SK-MEL-5 (cell line): ENCODE measurements at places on chromosomes 6 and 20.

GRCh38 chr20:57592263-57593092, 27.7 kb downstream of the ZBP1 start:
- DNase-seq: no peak

GRCh38 chr6:149049230-149049629, 268.3 kb upstream of the TAB2 start:
- no peak for DNase-seq

GRCh38 chr6:88877893-88878292, 85.5 kb downstream of the RNGTT start:
- DNase-seq: no peak

DNA sequence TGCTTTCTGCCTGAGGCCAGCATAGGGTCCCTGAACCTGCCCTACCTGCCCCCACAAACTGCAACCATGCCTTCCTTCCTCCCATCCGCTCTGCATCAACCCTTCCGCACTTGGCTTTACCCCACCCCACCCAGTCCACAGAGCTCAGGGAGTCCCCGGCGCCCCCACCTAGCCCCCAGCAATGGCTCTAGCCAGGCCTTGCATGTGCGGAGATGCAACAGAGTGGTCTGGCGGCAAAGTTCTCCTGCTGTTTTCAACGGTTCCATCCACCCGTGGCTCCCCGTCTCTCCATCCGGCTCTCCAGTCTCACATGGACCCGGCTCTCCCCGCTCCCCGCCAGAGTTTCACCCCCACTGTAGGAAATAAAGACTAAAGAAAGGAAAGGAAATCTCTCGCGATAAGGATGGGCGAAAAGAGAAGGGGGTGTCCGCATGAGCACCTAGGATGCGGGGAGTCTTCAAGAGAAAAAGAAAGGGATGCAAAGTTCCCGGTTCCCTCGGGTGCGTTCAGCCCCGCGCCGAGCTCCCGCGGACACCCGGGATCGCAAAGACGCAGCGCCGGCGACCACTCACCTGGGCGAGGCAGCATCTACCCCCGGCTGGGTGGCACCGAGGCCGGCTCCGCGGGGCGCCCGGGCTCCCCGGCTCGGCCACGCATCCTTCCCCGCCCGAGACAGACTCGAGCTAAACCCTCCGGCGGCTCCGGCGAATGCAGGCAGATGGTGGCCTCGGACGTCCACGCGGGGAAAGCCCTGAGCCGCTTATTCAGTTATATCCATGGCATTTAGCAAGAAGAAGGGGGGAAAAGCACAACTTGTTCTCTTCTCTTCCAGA, 579 bp downstream of the LRFN2 start:
- DNase-seq: no peak

DNA sequence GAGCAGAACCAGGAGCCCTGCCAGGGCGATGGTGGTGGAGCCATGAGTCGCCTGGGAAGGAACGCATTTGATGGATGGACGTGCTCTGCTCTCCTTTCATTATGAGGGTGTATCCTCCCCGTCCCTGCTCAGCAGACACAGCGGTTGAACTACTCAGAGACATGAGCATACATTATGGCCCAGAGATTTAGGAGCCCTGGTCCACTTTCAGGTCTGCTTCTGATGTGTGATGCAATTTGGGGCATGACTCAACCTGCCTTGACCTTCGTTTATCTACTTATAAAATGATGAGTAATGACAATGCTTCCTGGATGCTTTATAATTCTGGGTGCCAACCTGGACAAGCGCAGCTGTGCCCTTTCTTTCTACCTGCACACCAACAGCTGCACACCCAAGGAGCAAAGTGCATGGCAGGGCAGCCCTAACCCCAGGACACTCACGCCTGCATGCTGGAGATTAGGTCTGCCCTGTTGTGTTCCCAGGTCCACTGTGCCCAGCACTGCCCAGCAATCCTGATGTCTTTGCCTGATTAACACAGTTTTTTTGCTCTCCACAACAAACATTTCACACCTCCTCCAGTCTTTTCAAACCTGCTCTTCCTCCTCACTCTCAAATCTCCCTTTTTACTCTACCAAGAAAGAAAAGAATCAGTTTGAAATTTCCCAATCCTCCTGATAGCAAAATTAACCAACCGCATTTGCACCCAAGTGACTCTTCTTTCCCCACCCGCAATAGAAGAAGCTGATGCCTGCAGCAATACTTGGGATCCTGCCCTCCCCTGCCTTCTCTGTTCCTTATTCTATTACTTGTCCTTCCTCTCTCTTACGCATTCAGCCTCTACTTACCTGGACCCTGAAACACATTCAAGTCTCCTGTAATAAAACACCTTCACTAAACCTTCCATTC, 81.2 kb downstream of the EZR start:
- no peak for DNase-seq

DNA sequence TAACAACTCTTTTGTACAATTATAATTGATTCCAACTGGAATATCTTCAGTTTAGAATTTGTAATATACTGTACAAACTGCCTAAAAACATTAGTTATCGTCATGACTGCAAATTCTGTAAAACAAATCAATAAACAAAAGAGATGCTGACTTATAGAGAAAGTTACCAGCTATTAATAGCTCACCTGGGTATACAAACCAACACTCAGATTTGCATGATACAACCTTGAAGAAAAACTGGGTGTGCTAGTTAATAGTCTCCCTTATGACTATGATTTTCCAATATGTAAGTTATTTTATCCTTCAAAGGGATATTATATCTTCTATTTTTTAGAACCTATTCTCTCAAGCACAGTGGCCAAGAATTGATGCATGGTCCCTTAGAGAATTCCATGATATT, 698.5 kb downstream of the FRK start:
- DNase-seq: no peak

DNA sequence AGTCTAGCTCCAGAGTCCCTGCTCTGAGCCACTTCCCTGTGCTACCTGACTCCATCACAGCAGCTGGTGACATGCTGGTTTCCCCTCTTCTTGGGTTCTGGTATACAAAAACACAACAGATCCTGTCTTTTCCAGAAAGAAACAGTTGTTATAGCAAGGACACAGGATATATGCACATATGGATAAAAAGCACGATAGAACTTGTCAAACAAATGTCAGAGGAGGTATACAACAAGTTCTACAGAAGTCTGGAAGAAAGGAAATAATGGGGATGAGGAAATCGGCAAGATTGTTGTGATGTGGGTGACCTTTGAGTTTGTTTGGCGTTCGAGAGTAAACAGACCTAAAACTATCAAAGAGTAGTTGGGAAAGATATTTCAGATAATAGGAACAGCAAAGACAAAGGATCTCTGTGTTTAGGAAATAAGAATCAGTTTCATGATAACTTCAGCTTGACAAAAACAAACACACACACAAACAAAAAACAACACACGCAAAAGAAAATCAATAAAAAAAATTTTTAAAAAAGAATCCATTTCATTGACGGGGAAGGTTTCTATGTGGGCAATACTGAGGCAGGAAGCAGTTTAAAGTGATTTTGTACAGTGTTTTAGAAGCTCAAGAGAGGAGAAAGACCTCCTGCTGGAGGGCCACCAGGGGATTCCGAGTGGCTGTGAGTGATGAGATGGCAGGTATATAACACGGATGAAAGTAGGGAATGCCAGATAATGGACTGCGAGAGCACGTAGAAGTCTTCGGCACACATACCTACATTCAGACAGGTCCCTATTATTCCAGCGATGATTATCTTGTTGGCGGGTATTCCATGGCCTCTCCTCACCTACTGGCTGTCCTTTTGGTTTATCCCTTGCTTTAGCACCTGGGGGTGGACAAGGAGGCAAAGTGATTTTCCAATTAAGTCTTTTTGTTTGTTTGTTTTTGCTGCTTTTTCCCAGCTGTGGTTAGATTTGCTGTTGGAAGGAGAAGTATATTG, 174.9 kb downstream of the HS3ST5 start:
- no peak for DNase-seq

DNA sequence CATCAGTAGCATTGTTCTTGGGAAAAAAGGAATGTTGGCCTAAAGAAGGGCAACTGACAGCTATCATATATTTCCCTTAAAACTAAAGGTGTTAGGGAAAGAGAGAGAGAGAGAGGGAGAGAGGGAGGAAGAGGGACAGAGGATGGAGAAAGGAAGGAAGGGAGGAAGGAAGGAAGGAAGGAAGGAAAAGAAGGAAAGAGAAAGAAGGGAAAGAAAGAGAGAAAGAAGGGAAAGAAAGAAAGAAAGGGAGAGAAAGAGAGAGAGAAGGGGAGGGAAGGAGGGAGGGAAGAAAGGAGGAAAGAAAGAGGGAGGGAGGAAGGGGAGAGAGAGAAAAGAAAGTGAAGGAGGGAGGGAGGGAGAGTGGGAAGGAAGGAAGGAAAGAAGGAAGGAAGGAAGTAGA, 37.7 kb upstream of the ADGRF5 start:
- no peak for DNase-seq

GRCh38 chr20:10864076-10864672, 190.4 kb upstream of the JAG1 start:
- no peak for DNase-seq

DNA sequence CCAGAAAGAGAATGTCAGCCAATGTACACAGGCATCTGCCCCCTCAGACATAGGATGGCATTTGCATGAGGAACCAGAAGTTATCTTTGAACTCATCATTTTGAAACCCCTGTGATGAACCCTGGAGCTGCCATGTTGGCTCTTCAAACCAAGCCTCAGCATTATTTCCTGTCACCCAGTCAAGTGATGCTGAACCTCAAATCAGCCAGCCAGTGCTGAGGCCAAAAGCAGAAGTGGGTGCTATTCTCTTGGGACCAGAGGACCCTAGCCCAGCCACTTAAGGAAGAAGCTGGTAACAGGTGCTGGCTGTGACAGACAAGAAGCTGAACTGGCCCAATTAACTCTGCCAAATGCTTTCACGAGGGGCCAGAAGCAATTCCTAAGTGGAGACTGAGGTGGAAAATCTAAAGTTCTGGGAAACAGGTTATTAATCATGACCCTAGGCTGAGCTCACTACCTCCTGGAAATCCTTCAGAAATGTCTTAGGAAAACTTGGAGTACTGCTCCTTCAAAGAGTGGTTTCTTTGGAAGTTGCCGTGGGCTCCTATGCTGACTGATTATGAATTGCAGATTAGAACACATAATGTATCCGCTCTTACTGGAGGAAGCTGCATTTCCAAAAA, 4.0 kb downstream of the PKIG start:
- no peak for DNase-seq

- DNase-seq: no peak
Observed at GRCh38 chr20:44781791-44782190, 28.6 kb downstream of the RIMS4 start.

GRCh38 chr6:135224037-135224647, 43.0 kb downstream of the MYB start:
- DNase-seq: no peak

GRCh38 chr6:17421406-17421805, 28.0 kb downstream of the CAP2 start:
- DNase-seq: no peak

DNA sequence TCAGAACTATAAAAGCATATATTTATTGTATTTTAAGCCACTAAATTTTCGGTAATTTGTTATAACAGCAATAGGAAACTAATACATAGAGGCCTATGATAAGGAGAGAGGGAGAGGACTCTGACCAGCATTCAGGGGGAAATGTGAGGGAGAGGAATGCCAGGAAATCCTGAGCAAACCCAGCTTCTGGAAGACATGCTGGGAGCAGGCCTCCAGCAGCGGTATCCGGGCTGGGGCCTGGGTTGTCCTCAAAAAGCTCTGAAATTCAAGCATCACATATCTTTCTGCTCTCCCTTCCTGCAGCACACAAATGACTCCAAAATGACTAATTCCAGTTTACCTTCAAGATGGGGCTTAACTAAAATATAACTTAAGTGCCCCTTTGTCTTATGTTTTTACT, 33.4 kb upstream of the RIMS1 start:
- DNase-seq: no peak

GRCh38 chr6:105510746-105511145, 107.9 kb upstream of the PREP start:
- DNase-seq: no peak

GRCh38 chr6:45697605-45698004, 318.1 kb downstream of the CLIC5 start:
- no peak for DNase-seq

DNA sequence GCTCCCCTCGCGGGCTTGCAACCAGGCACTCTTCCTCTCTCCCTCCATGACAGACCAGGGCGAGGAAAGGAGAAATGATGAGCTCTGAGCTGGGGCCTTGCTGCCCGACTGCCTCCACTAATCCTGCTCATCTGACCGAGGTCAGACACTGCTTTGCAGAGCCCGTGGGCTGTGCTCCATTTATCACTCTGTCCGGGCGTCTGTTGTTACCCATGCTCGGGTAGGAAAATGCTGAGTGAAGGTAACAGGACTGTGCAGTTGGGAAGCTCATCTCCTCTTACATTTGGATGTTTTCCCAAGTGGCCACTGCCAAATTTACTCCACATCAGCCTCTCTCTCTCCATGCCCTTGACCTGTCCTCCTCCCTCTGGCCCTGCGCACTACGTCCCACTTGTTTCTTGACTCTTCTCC, 14.6 kb downstream of the RPS6KA2 start:
- no peak for DNase-seq

DNA sequence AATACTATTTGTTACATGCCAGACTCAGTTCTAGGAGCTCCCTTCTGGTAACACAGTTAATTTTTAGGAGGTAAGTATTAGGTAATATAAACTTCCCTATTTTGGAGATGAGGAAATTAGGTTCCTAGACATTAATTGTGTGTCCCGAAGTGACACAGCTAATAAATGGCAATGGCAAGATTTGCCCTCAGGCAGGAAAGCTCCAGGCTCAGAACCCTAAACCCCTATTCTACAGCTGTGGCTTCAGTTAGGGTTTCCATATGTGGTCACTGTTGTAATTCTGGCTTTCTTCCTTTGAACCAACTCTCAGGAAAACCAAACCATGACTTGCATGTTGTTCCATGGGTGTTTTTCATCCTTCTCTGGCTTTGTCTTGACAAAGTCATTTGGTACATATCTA, 188.2 kb downstream of the PLCB1 start:
- DNase-seq: no peak

DNA sequence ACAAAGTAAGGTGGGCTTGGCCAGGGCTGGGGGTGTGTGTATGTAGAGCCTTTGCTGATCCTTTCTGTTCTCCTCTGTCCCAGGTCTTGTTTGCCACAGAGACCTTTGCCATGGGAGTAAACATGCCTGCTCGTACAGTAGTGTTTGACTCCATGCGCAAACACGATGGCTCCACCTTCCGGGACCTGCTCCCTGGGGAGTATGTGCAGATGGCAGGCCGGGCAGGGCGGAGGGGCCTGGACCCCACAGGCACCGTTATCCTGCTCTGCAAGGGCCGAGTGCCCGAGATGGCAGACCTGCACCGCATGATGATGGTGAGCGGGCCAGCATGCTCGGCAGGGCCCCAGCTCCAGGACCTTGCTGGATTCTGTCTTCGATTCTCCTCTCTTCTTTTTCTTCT, 6.2 kb downstream of the DXO start:
- no peak for DNase-seq

DNA sequence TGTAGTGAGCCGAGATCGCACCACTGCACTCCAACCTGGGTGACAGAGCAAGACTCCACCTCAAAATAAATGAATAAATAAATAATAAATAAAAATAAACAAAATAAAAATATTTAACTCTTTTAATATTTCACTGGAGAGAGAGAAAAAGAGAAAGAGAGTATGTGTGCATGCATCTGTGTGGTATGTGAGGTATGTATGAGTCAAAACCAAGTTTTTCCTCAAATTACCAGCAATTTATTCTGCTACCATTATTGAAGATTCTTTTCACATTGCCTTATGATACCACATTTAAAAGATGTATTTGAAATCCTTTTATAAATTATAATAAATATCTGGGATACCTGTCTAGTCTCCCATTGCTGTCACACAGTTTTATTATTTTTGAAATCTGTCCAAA, 122.1 kb downstream of the CD164 start:
- DNase-seq: no peak
